ENCODE measurements at places on chromosomes 16 and 17.

GRCh38 chr16:85187002-85187401 is 74.7 kb upstream of the CIBAR2 start:
- DNase-seq, result no peak

DNA sequence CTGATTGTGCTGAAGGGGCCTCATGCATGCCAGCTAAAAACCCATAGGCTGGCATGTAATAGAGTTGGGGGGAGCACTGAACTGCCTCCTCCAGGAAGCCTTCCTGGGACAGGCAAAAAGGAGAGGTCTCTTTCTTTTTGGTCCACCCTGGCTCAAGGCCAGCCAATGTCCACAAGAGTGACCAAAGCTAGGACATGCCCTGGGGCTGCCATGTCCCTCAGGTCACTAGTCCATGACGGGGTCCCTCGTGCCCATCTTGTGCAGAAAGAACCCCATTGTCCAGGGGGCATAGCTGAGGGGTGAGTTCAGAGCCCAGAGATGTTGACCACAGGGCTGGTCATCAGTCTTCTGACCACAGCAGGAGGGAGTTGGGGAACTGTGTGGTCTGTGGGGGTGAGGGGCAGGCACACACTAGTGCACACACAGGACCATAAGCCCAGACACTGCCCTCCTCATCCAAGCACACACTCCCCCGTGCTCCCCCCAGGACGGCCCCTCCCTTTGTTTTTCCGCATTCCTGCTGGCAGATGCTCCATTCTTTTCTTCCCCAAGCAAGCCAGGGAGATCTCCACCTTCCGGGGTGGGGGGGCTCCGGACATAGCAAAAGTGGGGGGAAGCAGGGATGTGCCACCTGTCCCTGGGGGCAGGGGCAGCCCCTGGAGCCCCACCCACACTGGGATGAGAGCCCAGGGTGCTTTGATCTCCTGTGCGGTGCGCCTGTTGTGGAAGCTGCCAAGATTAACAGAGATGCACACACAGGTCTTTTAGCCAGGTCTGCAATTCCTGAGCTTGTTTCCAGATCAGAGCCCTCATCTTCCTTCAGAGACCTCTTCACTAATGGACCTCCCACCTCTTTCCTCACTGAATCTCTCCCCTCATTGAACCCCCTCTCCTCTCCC is 25.2 kb upstream of the PHB1 start:
- no peak for DNase-seq

DNA sequence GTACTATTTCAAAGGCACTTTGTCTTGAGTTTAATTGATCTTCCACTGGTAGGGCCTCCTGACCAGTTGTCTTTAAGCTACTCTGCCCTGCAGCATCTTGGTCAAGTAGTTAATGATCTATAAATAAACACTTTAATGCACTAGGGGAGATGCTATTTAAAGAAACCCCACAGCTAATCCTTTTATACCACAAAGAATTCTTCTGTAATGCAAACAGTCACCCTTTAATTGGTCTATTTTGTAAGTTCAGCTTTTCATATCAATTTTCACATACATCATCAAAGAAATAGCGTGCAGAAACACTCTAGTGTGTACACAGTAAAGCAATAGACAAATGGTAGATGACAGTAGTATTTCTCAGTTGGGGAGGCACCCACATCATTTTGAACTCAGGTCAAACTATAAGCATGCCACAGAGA is 70.3 kb downstream of the PMP22 start:
- DNase-seq, result no peak

DNA sequence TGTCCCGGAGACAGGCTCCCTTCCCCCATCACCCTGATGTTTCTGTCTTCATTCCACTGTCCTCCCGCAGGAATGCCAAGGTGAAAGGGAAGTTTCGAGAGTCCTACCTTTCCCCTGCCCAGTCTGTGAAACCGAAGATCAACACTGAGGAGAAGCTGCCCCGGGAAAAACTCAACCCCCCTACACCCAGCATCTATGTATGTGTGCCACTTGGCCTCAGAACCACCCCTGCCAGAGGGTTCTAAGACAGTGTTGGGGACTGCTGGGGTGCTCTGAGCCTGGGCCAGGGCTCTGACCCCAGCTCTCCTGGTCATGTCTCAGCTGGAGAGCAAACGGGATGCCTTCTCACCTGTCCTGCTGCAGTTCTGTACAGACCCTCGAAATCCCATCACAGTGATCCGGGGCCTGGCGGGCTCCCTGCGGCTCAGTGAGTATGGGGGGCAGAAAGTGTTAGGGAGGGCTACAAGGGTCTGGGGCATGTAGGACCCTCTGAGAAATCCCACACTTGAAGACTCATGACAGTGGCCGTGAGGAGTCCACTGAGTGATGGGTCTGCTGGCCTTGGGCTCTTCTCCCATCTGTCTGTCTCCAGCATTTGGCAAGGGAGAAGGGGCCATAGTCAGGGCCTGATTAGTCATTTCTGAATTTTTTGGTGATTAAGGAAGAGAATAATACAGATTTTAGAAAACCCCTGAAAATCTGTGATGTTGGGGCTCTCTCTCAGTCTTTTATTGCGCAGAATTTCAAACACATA is 4.9 kb upstream of the TMEM88 start:
- DNase-seq, result no peak

DNA sequence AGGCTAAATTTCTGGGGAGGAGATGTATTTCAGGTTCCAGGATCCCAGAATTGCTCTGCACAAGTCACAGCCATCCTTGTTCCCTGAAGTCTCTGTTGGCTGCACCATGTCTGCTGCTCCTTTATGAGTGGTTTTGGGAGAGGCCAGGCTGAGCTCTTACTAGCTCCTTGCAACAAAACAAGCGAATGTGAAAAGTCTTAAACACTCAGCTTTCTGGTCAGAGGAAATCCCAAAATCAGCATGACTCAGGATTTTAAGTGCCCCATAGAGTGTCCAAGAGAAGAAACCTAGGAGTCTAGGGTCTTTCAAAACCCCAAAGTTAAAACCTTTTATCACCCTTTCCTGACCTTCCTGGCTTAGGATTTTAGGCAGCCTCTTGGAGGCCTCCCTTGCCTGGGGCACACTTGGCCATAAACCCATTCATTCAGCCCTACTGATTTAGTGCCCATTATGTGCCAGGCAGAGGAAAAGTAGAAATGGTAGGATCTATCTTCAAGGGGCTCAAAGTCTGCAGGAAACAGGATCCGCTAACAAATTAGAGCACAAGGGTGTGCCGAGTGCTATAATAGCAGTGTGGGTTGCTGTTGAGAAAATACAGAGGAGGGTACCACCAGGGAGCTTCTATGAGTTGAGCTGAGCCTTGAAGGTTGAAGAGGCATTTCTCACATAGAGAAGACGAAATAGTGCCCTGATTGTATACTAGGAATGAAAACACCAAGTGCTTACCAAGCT is 36.9 kb downstream of the SOST start:
- no peak for DNase-seq

DNA sequence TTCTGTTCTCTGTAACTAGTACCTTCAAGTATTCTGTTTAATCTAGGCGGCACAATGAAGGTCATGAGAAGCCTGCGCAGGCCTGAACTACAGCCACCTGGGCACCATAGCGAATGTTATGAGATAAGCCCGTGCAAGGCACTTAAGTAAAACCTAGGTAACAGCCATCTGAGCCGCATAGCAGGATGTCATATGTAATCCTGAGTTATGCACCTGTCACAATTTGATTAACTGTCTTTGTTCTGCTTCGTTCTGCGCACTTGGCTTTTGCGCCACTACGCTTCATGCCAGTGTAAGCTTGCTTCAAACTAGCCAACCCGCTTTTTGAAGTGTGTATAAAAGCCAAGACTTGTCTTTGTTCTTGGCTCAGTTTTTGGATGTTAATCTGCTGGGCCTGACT is 449.8 kb downstream of the KCNJ18 start:
- no peak for DNase-seq
